ENCODE measurements at places on chromosomes 2 and 18.

- no peak for ATAC-seq
Observed at GRCh38 chr2:113283704-113284284, 5.1 kb upstream of the PAX8 start.

- ATAC-seq, result no peak
Observed at GRCh38 chr2:85998071-85998991, 107.4 kb downstream of the POLR1A start.

DNA sequence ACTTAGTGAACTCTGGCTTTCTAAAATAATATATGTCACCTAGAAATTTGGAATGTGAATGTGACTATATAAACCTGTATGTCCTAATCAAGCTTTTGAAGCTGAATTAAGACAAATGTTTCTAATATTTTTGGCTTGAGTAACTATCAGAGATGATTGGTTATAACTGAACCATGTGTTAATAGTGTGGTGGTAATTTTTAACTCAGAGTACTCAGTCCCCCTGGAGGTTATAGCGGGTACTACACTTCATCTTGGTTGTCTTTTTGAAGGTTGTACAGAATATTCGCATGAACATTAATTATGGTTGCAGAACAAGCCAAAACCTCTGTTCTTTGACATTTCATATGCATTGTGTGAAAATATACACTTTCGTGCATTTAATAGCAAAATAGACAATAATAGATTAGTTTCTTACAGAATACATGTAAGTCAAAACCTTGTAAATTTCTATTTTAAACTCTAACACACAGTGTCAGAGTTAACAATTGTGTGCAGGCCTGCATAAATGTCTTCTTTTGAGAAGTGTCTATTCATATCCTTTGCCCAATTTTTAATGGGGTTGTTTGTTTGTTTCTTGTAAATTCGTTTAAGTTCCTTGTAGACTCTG is 86.0 kb downstream of the OSBPL6 start:
- ATAC-seq, result no peak

DNA sequence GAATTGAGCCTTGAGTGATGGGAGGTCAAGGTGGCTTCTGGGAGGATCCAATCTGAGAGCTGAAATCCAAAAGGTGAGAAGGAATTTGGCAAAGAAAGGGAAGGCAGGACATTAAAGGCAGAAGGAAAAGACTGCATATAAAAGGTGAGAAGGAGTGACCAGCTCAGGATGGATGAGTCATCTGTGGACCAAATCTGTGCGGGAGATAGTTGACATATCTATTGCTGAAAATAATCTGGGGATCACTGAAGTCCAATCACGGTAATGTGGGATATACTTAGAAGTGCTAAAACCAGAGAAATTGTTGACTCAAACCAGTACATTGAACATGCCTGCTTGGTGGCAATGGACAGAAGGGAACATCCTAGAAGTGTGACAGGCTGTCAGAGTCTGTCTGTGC is 8.0 kb upstream of the PTPN4 start:
- no peak for ATAC-seq

DNA sequence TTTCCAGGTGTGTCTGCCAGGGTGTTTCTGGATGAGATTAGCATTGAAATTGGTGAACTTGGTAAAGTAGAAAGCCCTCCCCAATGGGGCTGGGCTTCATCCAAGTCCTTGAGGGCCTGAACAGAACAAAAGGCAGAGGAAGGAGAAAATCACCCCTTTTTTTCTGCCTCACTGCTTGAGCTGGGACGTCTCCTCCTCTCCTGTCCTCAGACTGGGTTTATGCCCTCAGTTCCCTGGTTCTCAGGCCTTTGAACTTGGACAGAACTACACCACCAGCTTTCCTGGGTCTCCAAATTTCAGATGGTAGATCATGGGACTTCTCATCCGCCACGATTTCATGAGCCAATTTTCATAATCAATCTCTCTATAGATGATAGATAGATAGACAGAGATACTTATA is 53.7 kb upstream of the BIN1 start:
- no peak for ATAC-seq

DNA sequence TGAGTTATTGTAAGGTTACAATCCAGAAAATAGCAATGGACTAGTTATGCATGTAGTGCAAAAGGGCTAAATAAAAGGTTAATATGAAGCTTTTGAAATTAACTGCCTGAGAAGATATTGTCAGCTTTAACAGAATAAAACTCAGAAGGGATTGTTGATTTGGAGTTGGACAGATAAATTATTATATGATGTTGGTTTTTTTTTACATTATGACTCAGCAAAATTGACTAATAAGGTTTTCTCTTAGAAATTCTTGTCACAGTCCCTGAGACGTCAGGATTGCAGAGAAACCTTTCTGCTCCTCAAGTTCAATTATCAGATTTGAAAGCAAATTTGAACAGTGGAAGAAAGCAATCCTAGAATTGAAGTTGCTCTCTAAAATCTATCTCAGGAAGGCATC is 946.9 kb downstream of the CBLN2 start:
- no peak for ATAC-seq

- no peak for ATAC-seq
Observed at GRCh38 chr2:165401285-165401852, 68.1 kb upstream of the CSRNP3 start.

- ATAC-seq, result peak; percentile 50
Observed at GRCh38 chr2:55519938-55520885, 694 bp downstream of the CFAP36 start.

DNA sequence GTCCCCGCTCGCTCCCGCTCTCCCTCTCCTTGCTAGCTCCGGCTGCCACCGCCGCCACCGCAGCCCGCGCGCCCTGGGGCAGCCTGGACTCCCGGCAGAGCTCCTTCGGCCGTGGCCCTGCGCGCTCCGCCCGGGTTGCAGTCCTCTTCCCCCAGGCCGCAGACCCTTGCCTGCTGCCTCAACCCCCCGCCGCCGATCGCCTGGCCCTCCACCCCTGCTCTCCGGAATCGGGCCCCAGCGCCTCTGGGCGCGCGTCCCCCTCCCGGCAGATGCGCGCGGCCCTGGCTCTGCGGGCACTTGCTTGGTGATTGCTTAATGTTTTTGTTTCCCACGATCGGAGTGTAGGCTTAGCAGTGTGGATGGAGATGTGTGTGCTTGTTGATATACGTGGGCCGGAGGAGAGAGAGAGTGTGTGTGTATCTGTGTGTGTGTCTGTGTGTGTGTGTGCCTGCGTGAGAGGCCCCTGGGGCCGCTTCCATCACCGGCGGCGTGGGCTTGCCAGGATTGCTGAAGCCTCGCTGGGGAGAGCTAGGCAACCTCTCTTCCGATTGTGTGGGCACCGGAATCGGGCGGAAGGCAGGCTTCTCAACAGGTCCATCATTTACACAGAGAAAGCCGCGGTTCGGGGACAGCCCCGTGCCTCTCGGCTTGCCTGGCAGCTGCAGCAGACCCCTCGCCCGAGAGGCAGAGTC is 877 bp downstream of the INHBB start:
- no peak for ATAC-seq

DNA sequence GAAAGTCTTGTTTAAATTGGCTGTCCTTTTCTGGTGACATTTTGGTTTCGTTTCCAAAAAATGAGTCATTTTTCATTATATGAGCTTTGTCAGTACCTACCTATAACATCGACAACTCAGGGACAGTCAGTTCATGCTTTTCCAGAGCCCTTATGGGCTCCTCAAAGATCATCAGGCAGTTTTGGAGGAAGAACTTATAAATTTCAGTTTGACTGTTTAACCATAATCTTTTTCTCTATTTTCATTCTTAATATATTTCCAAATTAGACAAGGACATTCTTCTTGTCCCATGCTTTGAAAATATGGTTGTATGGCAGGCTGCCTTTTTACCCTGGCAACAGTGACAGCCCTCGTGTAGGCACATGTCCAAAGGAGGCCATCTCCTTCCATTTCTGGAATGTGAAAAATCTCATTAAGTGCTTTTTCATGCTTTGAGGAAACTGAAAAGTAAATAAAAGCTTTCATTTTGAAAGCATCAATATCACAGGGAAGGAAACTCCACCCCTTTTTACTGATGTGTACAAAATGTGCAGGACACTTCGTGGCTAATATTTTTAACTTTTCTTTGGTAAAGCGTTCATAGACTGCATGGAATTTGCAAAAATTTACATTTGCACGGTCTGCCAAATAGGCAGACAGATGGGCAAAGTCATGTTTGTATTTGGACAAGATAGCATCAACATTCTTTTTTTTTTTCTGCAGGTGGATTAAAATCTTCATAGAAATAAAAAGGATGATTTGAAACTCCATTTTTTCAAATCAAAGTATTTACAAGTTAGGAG is 7.2 kb upstream of the PROC start:
- peak; percentile 61 for ATAC-seq

GRCh38 chr2:232576995-232577394 is 26.5 kb downstream of the EIF4E2 start:
- ATAC-seq, result no peak
